ENCODE measurements at places on chromosomes 7 and 10.

DNA sequence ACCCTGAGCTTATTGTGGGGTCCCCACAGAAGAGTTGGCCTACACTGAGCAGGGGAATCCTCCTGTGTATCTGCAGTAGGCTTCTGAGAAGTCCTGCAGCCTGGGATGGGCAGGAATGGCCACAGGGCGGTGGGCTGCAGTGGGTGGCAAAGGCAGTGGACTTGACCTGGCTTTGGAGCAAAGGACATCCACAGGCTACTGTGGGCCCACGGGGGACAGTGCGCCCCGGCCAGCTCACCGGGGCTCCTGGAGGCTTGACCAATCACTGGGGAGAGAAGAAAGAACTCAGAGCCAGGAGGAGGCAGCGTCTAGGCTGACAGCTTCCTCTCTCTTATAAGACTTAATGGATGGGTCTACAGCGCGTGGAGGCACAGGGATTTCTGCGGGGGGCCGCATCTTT, 488.8 kb upstream of the MGMT start:
- DNase-seq = no peak

DNA sequence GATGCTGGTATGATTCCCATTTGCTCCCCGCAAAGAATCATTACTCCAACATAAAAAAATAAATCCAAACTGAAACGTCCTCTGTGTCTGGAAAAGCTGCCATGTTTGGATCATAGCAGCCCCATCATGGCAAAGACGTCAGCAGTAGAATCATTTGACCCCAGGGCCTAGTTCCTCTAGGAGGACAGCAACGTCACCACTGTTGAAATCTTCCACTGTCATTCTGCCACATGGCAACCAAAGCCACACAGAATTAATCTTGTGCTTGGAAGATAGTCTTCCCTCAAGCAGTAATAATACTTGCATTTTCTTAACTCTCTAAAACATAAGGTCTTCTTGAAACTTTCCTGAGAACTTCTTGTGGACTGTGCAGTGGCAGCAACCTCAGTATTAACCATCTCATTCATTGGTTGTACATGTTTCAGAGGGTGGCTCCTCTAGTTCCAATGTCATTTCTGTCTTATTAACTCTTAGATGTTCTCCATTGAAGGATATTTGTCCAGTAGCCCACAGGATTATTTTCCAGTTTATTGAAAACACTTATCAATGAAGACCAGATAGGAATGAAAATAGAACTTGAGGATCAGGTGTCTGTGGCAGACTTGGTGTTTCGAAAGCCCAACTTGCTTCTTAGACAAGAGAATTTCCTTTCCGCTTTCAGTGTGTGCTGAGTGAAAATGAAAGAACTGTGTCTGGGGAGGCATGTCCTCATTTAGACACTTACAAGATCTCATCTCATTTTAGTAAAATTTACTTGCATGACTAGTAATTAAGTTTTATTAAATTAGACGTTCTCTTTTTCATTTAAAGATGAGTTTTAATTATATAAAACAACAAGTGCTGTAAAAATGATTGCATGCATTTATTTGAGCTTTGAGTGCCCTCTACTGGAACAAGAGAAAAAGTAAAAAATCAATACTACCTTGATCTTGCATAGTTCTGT, 28.9 kb upstream of the INHBA start:
- no peak for DNase-seq

DNA sequence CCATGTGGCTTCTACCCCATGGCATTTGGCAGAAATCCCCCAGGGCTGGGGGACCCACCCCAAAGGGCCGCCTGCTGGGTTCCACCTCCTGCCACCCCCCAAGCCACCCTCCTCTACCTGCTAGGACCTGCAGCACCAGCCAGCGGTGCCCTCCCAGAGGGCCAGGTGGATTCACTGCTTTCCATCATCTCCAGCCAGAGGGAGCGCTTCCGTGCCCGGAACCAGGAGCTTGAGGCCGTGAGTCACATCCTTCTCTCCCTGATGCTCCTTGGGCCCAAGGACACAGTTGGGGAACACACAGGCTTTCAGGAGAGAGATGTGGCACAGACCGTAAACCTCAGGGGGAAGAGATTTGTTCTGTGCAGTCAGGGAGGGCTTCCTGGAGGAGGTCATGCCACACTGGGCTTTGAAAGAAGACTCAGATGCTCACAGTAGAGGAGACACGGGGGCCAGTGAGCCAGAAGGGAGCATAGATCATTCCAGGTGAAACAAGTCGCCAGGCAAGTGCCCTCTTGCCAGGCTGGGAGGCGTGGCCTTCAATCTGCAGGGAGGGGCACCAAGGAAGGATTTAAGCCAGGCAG, 11.5 kb upstream of the SH2B2 start:
- DNase-seq = no peak

DNA sequence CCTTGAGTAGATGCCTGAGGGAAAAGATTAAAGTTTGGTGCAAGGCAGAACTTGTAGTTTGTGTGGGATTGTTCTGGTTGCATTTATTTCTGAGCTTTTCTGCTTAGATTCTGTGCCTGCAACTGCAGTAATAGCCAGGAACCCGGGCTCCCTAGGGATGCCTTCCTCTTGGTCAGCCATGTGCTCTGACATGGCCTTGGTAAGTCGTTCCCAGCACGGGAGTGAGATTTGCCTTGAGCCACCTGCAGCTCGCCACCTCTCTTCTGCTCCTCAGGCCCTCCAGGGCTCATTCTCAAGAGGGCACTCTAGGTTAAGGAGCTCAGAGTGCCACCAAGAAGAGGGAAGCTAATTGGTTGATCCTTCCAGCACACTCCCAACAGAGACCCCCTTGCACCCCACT, 350.6 kb upstream of the MKI67 start:
- no peak for DNase-seq

DNA sequence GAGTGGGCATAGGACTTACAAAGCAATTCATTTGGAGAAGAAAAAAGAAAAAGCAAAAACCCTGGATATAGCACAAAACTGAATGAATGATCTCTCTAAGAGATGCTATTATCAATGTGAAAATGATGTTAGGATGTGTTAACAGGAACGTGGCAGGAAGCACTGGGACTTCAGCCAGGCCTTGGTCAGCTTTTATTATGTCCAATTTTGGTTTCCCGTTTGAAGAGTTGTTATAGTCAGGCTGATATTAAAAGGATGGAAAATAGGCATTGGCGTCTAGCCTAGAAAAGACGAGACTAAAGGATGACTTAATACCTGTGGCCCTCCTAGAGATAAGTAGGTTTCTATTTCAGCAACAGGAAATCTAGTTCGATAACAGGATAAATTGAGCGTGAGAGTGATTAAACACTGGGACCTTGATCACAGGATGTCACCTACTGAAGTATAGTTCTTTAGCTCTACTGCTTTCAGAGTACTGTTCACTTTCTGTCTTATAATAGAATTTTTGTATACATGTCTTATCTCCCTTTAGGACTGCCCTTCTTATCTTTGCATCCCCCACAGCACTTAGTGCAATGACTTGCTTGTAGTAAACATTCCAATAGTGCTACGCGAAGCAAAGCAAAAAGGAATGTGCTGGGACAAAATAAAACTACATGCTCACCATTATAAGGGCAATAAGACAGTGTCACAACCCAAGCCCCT, 99.8 kb upstream of the AGBL3 start:
- DNase-seq = peak; percentile 49

- no peak for DNase-seq
These were observed 859 bp upstream of the SMC3 start for GRCh38 chr10:110566472-110567200.

GRCh38 chr7:152733286-152733934, 26.1 kb upstream of the ACTR3B start:
- DNase-seq = no peak

GRCh38 chr10:48742891-48743860, 58.5 kb downstream of the WDFY4 start:
- no peak for DNase-seq

DNA sequence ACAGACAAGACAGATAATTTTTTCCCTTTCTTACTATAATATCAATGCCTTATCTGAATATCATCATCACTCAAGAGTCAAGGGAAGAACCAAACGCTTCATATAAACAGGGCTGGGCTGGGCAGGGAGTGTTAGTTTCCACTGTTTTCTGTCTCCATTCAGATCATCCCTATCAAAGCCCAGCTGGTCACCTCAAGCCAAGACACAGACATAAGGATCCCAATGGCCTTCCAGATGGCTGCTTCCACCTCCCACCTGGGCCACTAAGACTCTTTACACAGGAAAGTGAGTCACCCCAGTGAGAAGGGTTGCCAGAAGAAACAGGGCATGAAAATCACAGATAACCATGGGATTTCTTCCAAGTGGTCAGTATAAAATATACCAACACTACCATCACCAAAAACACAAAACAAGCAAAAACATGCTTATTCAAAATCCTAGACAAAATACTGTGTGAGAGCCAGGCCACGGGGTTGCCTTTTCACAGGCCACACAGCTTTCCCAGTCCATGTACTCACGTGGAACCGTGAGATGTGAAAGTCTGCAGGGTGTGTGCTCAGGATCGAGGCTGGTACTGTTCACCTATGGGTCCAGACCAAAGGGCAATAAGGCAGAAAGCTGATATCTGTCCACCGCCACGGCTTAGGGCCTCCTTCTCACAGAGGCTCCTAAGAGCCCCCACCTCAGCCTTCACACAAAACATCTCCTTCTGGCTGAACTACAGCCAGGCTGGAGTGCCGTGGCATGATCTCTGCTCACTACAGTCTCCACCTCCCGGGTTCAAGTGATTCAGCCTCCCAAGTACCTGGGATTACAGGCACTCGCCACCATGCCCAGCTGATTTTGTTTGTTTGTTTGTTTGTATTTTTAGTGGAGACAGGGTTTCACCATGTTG, 5.7 kb downstream of the PRSS1 start:
- no peak for DNase-seq

DNA sequence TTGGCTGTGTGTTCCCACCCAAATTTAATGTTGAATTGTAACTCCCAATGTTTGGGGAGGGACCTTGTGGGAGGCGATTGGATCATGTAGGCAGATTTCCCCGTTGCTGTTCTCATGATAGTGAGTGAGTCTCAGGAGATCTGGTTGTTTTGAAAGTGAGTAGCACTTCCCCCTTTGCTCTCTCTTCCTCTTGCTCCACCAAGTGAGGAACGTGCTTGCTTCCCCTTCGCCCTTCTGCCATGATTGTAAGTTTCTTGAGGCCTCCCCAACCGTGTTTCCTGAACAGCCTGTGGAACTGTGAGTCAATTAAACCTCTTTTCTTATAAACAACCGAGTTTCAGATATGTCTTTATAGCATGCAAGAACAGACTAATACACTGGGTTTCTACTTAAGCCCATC, 176.3 kb downstream of the CDK14 start:
- DNase-seq = no peak

- DNase-seq = no peak
These were observed 254.6 kb downstream of the PTEN start for GRCh38 chr10:88117869-88118632.

DNA sequence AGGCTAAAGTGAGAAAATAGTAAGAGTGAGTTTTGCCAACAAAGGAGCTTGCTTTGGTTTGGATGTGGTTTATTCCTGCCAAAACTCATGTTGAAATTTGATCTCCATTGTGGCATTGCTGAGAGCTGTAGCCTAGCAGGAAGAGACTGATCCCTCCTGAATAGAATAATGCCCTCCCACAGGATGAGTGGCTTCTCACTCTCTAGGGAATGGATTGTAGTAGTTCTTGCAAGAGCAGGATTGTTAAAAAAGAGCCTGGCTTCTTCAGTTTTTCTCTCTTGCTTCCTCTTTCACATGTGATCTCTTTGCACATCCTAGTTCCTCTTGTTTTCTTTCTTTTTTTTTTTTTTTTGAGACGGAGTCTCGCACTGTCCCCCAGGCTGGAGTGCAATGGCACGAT, 34.4 kb downstream of the ASAH2 start:
- peak; percentile 29 for DNase-seq

DNA sequence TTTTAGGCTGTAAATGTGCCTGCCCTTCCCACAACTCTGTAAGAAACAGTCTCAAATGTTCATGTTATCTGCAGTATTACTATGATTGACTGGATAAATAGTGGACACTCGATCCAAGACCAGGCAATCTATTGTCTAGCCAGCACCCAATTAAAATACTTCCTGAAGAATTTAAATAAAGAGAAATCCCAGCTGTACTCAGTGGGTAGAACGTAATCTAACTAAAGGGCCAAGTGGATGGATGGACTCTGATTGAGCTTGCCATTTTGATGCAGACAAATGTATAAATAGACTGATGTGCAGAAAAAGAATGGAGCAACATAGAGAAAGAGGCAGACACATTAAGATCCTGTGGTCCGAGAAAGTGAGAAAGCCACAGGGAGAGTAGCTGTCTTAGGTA, 158.0 kb downstream of the IPMK start:
- no peak for DNase-seq

DNA sequence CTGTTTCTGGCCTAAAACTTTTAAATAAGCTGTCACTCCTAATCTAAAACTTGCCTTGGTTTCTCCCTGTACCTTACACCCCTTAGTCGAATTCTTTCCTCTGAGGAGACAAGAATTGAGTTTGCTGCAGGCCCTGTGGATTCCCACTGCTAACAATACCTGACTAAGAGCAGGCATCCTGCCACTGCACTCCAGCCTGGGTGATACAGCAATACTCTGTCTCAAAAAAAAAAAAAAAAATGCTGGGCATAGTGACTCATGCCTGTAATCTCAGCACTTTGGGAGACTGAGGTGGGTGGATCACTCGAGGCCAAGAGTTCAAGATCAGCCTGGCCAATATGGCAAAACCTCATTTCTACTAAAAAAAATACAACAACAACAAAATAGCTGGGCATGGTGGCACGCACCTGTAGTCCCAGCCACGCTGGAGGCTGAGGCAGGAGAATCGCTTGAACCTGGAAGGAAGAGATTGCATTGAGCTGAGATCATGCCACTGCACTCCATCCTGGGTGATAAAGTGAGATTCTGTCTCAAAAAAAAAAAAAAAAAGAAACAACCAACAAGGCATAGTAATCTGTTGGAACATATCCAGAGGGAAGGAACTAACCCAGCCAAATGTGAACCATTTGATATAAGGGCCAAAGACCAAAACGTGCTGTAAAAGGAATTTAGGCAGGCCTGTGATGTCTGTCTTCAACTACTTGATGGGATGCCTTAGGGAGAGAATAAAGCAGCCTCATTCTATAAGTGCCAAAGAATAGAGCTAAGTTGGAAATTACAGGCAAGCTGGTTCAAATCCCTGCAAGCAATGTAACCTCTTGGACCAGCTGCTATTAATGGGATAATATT, 732.7 kb upstream of the AUTS2 start:
- no peak for DNase-seq

- no peak for DNase-seq
These were observed 19.5 kb upstream of the INSYN2A start for GRCh38 chr10:127215866-127216265.

Data from GM04503 (cell line).